Activated CD4-positive, CD25-positive, alpha-beta regulatory T cell treated with anti-CD3 and anti-CD28 coated beads, Interleukin-2, amount 50 U/mL, for 72 hours (primary cell): ENCODE measurements at places on chromosomes 5 and 9.

DNA sequence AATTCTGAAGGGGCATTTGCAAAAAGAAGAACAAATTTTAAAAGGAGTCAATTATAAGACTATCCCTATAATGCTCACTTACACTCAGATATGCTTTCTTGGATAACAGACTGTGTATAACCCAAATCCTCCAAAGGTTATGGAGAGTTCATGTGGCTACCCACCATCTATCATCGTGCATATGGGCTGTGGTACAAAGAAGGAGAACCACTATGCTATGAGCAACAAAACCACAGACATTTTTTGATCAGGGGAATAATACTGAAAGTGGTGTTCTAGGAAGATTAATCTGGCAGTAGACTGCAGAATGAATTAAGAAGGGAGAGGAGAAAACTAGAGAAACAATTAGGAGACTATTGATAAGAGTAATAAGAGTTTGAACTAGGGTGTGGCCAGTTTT, 16.8 kb downstream of the NR3C1 start:
- no peak for DNase-seq

DNA sequence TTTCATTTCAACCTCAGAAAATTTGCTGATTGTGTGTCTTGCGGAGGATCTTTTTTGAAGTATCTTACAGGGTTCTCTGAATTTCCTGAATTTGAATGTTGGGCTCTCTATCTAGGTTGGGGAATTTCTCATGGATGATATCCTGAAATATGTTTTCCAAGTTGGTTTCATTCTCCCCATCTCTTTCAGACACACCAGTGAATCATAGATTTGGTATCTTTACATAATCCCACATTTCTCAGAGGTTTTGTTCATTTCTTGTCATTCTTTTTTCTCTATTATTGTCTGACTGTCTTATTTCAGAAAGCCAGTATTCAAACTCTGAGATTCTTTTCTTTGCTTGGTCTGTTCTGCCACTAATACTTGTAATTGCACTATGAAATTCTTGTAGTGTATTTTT, 456.9 kb downstream of the PRELID2 start:
- no peak for DNase-seq

DNA sequence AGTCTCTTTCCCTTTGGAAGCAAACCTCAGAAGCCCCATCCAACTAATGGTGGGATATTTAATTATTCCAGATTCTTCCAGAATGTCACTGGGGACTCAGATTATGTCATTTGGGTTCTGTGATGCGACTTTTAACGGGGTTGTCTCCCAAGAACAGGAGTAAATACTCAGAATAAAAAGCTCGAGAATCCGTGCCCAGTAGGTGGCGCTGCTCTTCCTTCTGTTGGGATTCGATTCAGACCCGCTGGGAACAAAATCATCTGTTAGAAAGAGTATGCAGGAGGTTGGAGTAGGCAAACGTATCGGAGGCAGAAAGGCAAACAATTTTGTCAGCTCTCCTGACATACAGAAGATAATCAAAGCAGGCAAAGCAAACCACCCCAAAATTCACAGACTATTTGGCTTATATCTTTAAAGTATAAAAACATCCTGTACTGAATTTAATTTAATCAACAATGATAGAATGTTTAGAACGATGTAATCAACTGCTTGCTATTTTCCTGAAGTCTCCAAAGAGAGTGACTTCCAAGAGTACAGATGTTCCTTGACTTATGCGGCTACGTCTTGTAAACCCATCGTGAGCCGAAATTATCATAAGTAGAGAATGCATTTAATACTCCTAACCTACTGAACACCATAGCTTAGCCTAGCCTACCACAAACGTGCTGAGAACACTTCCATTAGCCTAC, 169.8 kb upstream of the RAI14 start:
- peak; percentile 68 for DNase-seq

DNA sequence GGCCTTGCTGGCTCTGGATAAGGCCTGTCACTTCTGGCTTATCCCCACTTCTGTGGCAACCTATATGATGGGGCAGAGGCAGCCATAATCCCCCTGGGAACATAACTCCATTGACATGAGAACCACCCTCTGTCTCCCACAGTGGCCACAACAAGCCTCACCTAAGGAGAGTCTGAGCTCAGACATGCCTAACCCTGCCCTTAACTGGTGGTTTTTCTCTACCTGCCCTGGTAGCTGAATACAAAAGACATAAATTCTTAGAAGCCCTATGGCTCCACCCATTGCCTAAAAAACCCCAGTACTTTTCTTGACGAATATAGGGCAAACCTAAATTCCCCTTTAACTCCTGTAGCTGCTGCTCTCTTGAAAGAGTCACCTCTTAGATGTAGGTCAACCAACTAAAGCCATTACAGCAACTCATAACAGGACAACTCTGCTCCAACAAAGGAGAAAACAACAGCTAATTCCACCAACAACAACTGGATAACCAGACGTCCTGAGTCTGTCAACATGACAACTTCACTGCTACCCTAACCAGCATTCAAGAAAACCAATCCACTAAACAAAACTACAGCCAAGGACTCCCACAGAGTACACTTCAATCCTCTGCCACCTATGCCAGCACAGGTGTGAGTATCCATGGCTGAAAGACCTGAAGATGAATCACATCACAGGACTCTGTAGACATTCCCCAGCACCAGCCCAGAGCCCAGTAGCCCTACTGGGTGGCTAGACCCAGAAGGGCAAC, 427.7 kb downstream of the PRELID2 start:
- DNase-seq, result no peak

GRCh38 chr5:82277987-82278710, at the start of gene RPS23:
Gene RPS23, minus strand, starts transcription at chr5:82278354. Its CDS starts 31 bp downstream, at chr5:82278323.
- DNase-seq, result peak; percentile 85

DNA sequence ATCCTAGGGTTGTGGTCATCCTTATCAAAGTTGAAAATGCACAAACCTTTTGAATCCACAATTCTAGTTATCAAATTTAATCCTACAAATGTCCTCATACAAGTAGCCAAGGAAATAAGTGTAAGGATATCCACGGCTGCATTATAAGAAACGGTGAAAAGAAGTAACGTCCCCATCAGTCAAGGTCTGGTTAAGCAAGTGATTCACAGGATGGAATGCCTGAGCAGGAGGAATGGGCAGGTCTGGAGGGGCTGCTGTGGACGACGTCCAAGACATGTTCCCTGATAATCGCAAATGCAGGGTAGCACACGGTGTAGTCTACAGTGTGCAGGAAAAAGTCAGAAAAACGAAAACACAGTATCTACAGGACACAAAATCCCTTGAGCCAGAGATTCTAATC, 118.6 kb downstream of the ADAMTS2 start:
- DNase-seq, result no peak
